ENCODE measurements at places on chromosomes 1 and 21.

GRCh38 chr1:117231748-117232373 is 21.1 kb upstream of the VTCN1 start:
- no peak for DNase-seq

- no peak for DNase-seq
Observed at GRCh38 chr1:36305915-36306209, 306 bp upstream of the SH3D21 start.

DNA sequence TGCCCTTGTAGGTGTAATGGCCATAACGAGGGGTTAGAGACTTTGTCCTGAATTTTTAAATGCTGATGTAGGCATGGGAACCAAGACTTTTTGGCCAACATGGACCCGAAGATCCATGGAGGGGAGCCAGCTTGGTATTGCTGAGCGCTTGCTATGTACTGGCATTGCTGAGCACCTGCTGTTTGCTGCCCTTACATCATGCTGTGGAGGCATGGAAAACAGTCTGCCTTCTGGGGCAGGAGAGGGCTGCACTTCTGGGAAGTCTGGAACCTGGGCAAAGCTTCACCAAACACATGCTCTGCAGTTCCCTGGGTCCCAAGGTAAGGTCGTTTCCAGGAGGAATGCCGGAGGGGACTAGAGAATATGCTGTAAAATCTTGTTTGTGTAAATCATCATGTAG is 86.3 kb upstream of the CNIH3 start:
- DNase-seq = no peak

- no peak for DNase-seq
Observed at GRCh38 chr1:241536969-241537368, 4.8 kb downstream of the KMO start.

DNA sequence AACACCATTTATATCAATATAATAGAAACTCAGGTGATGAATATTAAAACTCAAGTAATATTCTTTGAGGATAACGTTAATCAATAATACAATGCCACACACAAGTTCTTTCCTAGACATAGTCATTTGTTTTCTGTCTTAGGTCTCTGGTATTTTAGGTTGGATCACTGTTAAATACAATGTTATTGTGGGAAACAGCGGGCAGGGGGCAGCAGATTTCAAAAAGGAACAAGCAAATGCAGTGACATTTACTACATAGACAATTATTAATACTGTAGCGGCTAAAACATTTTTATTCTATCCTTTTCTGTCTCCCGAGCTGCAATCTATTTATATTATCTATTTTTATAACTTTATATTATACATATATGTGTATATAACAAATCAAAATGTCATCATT is 186.4 kb upstream of the ZNHIT6 start:
- DNase-seq = peak; percentile 1

DNA sequence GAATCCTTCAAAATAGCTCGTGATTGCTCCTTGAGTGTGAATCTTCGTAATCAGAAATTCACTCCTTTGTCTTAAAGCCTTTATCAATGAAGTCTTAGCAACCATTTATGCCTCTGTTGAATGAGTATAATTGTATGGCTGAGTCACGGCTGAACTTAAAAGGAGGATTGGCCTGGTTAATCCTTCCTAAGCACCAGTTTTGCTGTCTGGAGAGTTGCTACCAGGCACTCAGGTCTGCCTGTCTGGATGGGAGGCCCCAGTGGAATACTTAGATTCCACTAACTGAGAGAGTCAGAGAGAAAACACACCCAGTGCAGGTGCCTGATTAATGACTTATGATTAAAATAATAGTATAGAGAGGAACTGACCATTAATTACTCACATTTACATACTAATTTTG is 7.6 kb upstream of the HHAT start:
- DNase-seq = no peak

DNA sequence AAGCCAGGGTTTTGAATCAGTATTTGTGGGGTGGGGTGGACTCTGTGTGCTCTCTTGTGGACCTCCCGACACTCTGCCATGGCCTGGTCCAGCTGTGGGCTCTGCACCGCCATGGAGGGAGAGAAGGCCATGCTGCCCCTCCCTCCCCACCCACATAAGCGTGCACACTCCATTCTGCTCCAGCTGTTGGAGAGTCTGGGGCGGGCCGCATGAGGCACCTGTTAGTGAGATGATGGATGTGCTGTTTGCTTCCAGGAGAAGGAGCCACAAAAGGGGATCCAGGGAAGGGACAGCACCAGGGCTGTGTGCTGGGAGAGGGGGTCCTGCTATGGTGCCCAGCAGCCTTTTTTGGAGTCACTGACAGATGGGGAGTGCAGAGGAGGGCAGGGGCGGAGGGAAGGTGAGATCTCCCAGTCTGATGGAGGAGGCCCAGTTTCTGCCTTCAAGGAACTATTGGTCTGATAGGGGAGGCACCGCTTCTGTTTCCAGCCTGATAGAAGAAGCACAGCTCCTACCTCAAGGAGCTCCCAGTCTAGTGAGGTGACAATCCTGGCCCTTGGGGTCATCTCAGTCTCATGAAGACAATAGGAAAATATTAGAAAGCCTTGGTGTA is 101.5 kb downstream of the ACTL8 start:
- no peak for DNase-seq

DNA sequence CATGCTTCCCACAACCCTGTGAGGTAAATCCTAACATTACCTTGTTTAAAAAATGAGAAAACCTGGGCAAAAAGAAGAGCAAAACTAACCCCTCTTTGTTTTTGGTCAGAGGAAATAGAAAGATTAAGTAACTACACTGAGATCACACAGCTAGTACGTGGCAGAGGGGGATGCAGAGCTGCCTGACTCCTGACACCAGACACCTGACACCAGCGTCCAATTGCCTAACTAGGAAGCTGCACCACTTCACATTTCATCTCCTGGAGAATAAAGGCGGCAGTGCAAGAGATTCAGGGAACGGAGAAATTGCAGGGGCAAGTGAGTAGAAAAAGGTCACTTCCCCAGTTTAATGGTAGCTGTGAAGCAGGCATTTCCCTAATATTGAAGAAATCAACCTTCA is 229.3 kb upstream of the PTBP2 start:
- DNase-seq = no peak

- DNase-seq = no peak
Observed at GRCh38 chr1:76035053-76035452, 39.5 kb upstream of the ST6GALNAC3 start.

- DNase-seq = no peak
Observed at GRCh38 chr1:159088050-159088449, 11.5 kb upstream of the AIM2 start.

DNA sequence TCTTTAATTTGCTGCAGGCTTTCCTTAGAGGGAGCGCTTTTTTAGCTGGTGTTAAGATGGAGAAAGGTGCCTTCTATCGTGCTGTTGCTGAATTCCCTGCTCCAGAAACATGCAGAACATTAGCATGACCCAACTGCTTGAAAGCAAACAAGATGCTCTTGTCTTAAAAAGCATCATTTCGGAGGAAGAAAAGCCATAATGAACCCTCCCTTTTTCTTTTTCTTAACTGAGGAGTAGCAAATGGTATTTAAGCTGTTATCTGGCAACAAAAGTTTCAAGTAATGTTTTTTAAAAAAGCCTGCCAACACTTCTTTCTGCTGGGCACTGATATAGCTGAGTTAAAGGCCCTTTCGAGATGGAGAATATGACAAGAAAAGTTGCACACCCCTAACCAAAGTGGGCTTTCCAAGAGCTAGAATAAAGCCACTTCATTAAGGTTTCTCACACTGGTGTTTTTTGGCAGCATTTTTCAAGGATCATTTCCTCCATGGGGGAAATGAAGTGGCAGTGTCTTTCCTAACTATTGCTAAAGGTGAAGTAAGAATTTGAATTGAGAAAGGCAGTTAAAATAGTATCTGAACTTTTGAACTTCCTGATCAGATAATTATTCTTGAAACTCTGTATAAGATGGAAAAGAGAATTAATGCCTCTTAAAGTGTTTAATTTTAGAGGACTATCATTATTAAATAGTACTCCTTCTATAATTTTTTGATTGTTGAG is 38.8 kb downstream of the ST6GALNAC5 start:
- DNase-seq = no peak

GRCh38 chr21:39037807-39038405 is 145.3 kb downstream of the PSMG1 start:
- no peak for DNase-seq

DNA sequence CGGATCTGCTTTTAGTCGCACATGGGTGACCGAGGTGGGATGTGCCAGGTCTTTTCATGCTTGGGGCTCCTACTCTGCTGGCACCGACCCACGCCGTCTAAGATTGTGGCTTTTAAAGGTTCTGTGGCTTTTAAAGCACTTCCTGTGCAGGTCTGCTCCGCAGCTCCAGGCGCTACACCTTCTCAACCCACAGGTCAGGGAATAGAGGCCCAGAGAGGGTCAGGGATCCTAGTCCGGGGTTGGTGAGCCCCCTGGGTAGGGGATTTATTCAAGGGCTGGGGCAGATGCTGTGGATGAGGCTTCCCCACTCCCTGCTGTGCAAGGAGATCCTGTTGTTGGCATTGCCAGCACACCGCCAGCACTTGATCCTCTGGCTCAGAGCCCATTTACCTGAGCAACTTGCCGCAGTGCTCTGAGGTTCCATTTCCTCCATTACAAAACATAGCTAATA is 212.8 kb upstream of the RAB4A start:
- DNase-seq = peak; percentile 23

- DNase-seq = peak; percentile 17
Observed at GRCh38 chr1:167797015-167797414, 75.2 kb downstream of the MPZL1 start.

GRCh38 chr1:192901500-192901899 is 92.7 kb downstream of the RGS2 start:
- no peak for DNase-seq

DNA sequence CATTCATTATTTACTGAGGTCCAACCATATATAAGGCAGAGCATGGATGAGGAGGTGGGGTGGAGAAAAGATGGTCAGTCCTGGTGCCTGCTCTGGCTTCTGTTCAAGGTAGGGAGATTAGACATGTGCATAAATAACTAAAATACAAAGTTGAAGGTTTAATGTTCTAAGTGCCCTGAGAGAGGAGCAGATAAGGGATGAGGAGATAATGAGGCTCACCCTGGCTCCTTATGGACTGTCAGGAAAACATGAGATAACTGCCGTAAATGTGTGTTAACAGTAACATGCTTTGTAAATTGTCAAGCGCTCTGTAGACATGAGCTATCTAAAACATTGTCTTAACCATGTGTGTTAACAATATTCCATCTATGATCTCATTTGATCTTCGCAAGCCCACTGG is 474.6 kb upstream of the USP24 start:
- no peak for DNase-seq

DNA sequence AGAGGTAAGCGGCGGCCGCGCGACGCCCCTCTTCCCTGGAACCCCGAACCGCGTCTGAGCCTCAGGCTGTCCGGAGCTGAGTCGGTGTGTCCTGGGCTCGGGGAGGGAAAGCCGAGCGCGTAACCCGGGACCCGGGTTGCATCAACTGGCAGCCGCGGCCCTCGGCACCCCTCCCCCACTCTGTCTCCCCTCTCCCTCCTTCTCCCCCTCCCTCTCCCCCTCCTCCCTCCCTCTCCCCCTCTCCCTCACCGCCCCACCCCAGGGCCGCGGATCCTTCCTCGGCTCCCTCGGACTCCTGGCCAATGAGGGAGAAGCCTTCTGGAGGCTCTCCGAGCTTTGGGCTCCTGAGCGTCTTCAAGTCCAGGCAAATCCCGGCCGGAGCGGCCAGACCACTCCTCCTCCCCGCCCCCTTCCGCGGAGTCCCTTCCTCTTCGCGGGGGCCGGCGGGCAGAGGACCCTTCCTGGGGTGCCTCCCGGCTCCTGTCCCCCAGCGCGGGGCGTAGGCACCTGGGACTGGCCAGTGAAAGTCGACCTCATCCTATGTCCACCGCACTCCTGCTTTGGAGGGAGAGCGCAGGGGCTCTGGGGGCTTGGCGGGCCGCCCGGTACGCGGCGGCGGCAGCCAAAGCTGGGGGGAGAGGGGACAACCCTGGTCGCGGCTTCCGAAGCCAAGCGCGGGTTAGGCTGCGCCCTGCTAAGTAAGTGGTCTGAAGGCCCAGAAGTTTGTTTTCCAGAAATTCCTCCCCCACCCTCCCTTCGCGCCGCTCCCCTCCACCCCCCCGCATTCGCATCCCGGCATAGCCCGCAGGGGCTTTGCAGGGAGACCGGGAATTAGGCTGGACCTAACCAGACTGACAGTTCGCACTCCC is 850 bp downstream of the SESN2 start:
- DNase-seq = no peak

DNA sequence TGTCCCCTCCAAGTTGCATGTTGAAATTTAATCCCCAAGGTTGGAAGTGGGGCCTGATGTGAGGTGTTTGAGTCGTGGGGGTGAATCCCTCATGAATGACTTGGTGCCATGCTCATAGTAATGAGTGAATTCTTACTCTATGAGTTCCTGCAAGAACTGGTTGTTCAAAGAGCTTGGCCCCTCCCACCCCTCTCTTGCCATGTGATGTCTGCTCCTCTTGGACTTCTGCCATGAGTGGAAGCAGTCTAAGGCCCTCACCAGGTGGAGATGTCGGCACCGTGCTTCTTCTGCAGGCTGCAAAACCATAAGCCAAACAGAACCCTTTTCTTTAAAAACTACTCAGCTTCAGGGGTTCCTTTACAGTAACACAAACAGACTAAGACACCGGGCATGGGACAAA is 14.3 kb downstream of the G0S2 start:
- DNase-seq = no peak

GRCh38 chr1:202291961-202292712 is 49.6 kb downstream of the UBE2T start:
- DNase-seq = no peak

DNA sequence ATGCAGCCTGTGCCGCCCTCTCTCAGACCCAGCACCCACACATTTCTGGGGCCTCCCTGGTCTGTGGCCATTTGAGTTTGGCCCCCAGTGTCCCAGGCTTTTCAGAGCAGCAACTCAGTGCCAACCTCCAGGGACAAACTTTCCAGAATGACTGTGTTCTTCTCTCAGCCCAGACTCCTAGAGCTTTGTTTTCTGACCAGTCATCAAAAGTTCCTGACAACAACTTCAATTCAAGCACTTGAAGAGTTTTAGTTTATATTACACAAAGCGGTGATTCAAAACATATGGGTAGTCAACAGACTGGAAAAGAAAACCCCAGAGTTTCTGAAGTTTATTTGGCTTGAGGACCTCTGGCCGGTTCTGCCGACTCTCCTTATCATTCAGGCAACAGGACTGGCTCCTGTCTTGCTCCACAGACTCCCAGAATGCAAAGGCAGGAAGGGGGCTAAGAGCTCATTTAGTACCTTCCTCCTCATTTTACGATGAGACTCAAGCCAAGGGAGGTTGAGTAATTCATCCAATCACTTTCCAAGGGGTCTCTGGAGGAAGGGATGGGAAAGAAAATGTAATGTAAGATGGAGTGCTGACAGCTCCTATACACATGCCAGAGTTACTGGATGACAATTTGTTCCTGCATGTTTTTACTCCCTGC is 27.0 kb upstream of the TIAM1 start:
- no peak for DNase-seq

GRCh38 chr1:16064536-16065268 is 8.7 kb downstream of the FAM131C start:
- DNase-seq = no peak

GRCh38 chr1:29232387-29232786 is 1.7 kb upstream of the MECR start:
- DNase-seq = no peak

DNA sequence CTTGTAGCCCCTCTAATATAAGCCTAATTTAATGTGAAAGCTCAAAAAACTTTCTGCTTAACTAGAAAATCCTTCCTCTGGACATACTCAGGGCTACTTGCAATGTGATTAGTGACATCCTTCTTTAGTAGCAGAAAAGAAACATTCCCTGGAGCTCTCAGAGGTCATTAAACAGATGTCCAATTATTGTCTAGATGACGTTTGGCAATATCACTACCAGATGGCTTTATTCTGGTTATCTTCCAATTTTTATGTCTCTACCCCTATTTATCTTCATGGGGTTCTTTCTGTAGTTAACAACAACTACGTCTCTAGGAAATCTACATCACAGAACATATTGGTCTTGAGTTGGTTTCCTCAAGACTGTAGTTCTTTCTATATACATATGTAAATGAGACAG is 44.2 kb downstream of the CTH start:
- DNase-seq = no peak

Measured in CD4-positive, alpha-beta T cell treated with Interferon alpha-2 for 1 hour (primary cell).